LHCN-M2 (cell line): ENCODE measurements at places on chromosomes 6 and 20. TPM values are rescaled to one million over a fixed set of nuclear protein-coding genes. Genes with fewer than 3 reads are reported as not detected.

- DNase-seq = no peak
Observed at GRCh38 chr20:5843054-5843592, 92.9 kb downstream of the SHLD1 start.

DNA sequence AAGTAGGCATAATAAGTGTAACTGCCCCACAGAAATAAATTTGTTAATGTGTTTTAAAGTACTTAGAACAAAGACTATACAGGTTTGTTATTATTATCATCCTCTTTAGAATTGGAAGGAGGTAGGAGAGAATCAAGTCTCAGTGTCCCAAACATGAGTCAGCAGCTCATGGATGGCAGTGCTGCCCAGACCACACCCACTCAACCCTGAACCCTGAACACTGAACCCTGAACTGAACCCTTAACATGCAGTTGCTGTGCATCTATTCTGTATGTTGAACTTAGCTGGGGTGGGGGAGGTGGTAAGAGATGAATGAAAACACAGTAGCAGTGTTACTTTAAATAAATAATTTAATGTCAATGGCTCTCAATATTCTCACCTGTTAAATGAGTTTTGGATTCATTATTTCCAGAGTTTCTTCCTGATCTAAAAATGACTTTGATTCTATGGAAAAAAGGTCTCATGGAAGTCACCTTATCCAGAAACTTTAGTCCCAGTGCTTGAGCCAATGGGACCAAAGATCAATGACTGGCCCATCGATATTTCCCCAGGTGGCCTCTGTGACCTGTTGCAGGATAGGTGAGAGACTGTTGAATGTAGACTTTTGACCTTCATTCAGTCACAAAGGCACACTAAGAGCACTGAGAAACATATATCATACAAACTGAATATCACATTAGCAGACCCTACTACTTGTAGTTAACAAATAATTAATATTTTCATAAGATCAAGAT lies 3.1 kb upstream of the ANKRD66 start:
- no peak for DNase-seq

DNA sequence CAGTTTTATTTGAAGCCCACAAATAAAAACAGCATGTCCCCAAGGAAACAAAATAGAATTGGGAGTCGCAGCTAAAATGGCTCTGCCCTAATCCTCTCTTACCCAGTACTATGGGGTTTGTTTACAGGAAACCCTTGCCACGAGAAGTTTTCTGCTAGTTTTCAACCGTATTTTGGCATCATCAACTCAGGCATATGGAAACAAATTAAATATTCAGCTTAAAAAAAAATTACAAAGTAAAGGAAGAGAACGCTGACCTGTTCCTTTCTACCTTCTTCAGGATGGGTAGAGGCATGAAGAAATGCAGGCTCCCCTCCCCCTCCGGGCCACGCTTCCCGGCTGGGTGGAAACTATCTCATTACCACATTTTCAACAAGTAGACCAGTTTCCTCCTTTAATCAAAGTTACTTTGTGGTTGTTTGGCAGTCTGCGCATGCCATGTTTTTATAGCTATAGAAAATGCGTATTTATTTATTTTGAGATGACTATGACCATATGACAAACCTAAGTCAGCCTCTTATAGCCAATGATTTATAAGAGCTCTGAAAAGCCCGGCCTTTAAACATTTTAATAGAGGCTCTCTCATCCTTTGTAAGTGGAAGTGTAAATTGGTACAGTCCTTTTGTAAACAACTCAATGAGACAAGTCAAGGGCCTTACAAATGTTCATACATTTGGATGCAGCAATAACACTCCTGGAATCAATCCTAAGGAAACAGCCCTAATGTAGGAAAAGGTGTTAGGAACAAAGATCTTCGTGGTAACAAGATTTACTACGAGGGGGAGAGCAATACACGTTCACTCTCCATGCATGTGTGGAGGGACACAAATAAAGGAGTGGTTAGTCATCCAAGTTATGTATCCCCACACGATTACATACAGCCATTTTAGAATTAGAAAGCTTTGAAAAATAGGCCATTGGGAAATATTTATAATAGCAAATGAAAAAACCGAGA lies 16.1 kb upstream of the ZNF217 start:
- DNase-seq = peak; percentile 56

GRCh38 chr6:117906958-117907600 lies at the start of gene SLC35F1:
Gene SLC35F1 (plus strand): TSS chr6:117907264.
- DNase-seq = no peak

- no peak for DNase-seq
Observed at GRCh38 chr6:132168961-132169360, 217.8 kb upstream of the CCN2 start.

GRCh38 chr20:19921284-19921793 lies 95.8 kb upstream of the NAA20 start:
- no peak for DNase-seq

GRCh38 chr6:108561742-108562502 lies 1.2 kb downstream of the FOXO3 start:
- DNase-seq = no peak

The NT5E gene
- total RNA-seq = 762 and 846 TPM in 2 replicates
